ENCODE measurements at places on chromosomes 3 and 15.

DNA sequence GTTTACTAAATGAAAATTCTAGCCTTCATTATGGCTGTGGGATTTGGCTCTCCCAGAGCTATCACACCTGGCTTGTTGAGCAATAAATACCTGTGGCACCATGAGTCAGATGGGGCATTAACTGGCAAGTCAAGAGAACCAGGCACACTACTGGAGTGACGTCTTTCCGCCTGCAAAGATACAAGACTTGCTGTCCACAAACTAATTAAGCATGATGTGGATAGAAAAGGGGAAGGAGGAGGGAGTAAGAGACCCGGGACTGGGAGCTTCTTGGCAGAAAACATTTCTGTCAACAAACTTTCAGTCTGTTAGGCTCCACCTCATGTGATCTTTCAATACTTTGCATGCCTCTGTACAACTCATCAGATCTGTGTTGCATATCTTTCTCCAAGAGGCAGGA lies 56.5 kb downstream of the CLDN1 start:
- no peak for DNase-seq

GRCh38 chr3:110494093-110494490 lies 577.5 kb upstream of the NECTIN3 start:
- no peak for DNase-seq

DNA sequence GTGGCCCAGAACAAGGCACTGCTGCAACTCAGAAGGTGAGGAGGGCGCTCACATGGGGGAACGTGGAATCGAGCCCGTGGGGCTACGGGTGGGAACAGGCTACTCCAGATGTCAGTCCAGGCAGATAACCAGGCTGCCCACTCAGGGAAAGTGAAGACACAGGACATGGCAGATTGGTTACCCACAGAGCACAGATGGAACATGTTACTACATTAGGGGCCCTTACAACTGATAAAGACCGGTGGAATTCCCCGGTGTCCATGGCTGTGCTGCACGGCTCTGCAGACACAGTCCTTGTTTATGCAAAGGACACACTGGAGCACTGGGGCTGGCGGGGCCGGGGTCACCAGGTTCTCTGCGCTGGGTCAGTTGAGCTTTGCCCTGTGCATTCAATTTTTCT lies 36.9 kb downstream of the PCSK6 start:
- DNase-seq, result peak; percentile 57

DNA sequence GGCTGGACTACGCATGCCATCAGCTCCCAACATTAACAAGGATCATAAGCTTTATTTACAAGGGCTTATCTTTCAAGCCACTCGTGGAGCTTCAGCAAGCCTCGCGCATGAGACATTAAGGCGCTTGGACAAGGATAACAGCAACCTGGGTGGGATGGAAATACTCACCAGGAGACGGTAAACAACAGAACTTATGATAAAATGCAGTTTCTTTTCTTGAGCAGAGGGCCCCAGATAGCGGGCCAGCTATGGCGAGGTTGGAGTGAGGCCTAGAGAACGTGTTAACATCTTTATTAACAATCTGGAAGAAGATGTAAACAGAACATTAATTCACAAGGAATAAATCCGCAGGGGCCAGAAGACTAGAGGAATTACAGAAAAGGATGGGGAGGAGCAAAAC lies 158.2 kb downstream of the NTRK3 start:
- DNase-seq, result no peak

DNA sequence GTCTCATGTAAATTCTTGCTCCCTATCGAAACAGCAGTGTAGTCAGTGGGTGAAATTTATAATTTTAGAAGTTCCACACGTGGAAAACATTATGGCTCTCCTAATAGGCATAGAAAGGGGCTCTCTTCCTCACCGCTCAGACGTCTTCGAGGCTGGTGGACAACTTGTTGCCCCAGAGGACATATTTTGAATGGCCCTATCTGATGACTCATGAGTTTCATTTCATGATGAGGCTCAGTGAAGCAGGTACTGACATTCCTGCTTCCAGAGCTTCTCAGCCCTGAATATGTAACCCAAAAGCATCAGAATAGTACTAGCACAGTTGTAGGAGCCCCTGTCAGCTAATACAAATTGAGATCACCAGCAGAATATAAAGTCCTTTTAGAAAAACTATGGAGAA lies 117.9 kb downstream of the HERC1 start:
- DNase-seq, result no peak

GRCh38 chr15:45386974-45387373 lies 8.6 kb upstream of the GATM start:
- DNase-seq, result no peak

DNA sequence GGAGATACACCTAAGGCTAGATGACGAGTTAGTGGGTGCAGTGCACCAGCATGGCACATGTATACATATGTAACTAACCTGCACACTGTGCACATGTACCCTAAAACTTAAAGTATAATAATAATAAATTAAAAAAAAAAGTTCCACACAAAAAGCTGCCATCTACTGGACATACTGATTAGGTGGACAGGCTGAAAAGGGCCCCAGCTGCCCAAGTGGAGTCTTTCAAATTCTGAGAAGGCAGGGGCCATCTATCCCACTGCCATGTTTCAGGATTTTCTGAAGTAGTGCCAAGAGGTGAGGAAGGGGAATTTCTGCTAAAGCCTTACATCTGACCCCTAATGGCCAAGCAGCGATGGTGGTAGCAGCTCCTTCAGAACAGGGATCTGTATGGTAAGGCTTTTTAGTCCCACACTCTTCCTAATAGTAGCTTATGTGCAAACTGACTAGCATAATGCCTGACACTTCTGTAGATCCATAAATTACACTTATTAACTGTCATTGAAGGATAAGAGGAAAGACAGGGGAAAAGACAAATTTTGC lies 7.7 kb downstream of the FSTL1 start:
- no peak for DNase-seq

- DNase-seq, result no peak
Measured at GRCh38 chr15:63971427-63971805, 74.9 kb downstream of the DAPK2 start.

DNA sequence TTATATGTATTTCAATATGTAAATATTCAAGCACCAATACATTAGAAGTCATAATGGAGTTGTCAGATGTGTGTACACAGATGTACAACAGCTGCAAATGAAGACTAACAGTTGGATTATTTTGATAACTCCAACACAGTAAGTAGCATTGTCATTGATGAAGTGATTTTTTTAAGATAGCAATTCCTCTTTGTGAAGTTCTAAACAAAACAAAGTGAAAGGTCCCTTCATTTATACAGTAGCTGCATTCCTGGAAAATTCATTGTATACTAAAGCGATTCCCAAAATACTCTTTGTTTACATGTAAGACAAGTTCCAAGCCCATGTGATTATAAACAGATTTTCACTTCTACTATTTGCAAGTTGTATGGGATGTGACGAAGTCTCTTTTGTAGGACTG lies 114.7 kb downstream of the B3GALNT1 start:
- DNase-seq, result no peak

GRCh38 chr15:65323071-65323511 lies 18.6 kb downstream of the RNU5B-1 start:
- DNase-seq, result no peak

DNA sequence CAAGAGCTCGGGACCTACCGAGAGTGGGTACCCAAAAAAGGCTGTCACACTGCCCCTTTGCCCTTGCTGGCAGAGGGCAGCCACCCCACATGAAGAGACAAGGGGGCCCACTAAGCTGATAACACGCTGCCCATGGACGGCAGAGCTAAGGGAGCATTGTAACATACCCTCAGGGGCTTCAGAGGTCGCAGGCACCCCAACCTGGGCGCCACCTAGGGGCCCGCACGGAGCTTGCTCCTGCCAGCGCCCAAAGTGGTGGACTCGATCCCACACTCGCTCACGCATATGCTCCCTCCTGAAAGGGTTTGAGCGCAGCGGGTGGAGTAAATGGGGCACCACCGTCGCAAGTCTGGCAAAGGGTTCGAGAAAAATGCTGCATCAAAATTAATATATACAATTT lies 975.4 kb downstream of the ZPLD1 start:
- no peak for DNase-seq

- peak; percentile 66 for DNase-seq
Measured at GRCh38 chr15:97909291-97909891, 51.1 kb upstream of the ARRDC4 start.

DNA sequence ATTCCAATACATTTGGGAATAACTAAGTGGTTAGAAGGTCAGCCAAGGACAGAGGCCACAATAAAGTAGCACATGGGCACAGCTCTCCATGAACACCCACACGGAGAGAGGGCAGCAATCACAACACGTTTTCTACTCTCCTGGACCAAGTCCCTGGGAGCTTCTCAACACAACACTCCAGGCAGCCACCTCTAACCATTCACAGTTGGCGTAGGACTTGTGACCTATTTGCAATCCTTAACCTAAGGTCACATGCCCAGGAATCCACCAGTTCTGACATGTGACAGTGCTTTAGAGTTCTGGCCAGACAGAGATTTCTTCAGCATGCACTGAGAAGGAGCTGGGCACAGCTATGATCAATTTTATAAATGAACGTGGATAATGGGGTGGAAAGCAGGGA lies 280.8 kb downstream of the SHQ1 start:
- no peak for DNase-seq

DNA sequence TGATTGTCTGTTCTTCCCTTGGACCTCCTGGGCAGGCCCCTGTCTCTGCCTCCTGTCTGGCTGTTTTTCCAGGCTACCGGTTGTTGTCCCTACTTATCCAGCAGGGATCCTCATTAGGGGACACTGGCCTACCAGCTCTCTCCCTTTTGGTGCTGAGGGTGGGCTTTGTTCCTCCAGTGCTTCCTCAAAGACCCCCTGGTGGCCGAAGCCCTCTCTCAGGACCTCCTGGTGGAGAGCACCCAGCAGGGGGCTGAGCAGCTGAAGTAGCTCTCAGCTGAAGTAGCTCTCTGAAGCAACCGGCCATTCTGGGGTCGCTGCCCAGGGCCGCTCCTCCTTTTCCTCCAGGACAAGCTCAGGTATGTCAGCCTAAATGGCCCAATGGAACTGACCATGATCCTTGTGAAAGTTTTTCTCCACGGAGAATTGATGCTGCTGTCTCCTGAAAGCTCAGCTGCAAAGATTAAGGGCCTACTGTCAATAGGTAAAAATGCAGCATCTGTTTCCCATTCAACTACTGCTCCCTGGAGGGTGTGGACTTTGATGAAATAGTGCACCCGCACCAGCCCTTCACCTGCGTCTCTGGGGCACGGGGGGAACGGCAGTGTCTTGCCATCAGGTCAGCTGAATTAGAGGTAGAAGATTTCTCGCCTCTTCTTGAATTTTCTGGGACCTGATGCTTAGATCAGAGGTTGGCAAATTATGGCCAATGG lies 27.6 kb downstream of the ARNT2 start:
- DNase-seq, result no peak

GRCh38 chr3:113695786-113696645 lies at the start of gene USF3:
Gene USF3, minus strand, starts transcription at chr3:113696642. Its CDS starts 21,764 bp downstream, at chr3:113674878.
- peak; percentile 67 for DNase-seq

Measured in hematopoietic multipotent progenitor cell treated with erythropoietin and hydrocortisone succinate and interleukin-3 and kit ligand, for 17 days (in vitro differentiated cells).